MM.1S (cell line): ENCODE measurements at places on chromosomes 4 and X.

GRCh38 chrX:108000751-108001150 lies 18.6 kb upstream of the TEX13B start:
- DNase-seq: no peak

DNA sequence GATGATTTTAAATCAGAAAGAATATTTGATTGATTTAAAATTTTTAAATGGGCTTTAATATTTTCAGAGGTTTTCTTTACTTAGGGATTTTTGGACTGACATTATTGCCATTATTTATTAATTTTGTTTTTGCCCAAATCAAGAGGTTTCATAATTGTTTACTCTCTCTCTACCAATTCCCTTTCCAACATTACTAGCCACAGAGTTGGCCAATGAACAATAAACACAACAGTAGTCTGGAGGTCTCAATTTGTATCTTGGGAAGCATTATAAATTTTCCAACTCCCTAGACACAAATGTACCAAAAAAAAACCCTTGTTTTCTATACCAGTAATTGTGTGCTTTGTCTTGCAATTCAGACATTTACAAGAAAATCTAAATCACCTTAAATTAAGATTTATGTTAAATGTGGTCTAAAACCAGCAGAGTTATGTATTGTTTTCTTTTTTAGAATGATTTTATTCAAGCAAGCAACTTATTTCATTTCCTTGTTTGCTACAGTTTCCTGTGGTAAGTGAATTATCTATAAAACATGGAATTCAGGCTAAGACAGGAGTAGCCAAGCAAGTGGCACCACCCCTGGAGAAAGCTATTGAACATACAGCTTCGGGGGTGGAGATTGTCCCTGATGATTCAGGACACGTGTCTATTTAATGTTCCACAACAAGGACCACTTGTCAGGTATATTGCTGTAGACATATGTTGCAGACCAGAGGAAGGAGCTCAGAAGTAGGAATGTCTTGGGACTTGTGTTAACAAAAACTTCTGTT lies 622 bp downstream of the KLKB1 start:
- no peak for DNase-seq

- no peak for DNase-seq
Observed at GRCh38 chrX:77422891-77423648, 24.1 kb upstream of the FGF16 start.

DNA sequence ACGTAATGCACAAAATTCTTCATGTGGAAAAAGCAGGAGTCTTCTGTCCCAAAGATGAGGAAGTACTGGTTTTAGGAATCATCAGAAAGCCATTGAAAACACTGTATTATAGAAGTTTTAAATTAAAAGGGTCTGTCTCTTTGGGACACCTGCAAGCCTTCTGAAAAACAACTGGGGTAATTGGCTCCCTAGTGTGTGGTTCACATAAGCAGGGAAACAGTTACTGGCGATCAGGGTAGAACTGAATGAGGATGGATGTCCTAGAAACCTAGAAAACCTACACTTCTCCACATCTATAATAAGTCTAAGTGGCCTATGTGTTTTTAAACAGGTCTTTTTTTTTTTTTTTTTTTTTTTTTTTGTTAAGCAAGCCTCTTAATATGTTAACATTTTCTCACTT lies 945.5 kb upstream of the PCDH10 start:
- DNase-seq: no peak

- DNase-seq: no peak
Observed at GRCh38 chrX:97867266-97867665, 983.6 kb downstream of the RPA4 start.

DNA sequence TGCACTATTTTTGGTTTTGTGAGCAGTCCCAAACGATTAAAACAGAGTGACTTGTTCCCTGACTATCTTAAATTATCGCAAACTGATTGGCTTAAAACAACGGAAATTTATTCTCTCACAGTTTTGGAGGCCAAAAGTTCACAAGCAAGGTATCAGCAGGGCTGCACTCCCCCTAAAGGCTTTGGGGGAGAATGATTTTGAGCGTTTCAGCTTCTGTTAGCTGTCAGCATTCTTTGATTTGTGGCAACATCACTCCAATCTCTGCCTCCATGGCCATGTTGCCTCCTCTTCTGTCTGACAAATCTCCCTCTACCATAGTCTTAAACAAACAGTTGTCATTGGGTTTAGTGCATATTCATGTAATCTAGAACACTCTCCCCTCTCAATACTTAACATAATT lies 459.6 kb upstream of the ATOH1 start:
- DNase-seq: no peak

- DNase-seq: peak; percentile 86
Observed at GRCh38 chr4:179624768-179625181, 2182.5 kb upstream of the AGA start.

DNA sequence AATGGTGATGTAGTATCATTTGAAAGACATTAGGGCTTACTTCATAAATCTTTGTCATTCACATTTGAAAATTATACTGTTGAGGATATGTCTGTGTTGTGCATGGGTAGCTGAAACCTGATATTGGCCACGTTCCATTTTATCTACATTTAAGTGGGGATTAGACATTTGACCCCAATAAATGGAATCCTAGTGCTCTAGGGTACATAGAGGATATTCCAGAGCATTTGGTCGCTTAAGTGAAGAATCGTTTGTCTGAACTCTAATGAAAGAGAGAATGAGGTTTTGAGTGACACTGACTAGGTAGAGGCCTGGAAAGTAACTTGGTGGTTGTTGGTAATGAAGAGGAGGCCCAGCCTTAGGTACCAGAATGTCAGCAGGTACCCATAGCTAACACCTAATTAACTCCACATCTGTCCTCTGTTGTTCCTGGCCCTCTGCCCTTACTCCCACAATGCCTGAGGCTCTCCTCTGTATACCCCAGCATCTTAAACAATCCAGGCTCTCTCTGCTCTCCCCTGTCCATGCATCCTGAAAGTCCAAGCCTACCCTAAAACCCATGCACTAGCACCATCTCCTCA lies 299.5 kb upstream of the KLF3 start:
- DNase-seq: no peak

DNA sequence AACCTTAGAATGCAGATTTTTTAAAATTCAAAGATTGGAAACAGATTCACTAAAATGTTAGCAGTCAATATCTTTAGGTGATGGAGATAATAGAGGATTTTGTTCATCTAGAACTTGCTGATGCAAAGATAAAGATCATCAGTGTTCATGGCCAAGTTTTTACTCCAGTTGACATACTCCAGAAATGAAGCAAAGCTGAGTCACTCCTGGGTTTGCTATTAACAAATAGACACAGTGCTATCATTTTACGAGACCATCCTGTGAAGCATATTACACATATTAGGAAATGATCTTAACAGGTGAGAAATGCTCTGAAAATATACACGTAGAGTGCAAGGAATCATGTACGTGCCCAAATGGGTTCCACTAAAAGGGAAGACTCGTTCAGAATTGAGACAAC lies 170.6 kb upstream of the FAM9B start:
- no peak for DNase-seq

GRCh38 chrX:155028877-155029291 lies 2.2 kb downstream of the FUNDC2 start:
- no peak for DNase-seq

GRCh38 chrX:20263474-20263873 lies 3.2 kb downstream of the RPS6KA3 start:
- peak; percentile 61 for DNase-seq

- no peak for DNase-seq
Observed at GRCh38 chrX:15233416-15234015, 36.4 kb downstream of the ASB9 start.

GRCh38 chr4:8550691-8551090 lies 29.5 kb upstream of the GPR78 start:
- no peak for DNase-seq

GRCh38 chr4:30460818-30461217 lies 259.4 kb upstream of the PCDH7 start:
- DNase-seq: no peak

DNA sequence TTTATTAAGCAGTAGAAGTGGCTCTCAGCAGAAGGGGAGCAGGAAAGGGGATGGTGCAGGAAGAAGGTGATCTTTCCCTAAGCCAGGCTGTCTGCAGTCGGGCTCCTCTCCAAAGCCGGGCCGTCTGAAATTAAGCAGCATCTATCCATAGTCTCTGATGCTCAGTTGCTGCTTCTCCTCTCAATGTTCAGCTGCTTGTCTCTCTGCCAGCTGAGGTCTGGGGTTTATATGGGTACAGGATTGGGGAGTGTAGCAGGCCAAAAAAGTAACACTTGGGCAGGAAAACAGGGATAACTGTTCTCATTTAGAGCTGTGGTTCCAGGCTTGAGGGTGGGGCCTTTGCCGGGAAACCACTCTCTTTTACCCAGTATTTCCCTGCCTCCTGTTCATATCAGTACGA lies 39.2 kb upstream of the CCKAR start:
- no peak for DNase-seq

GRCh38 chr4:168273838-168274237 lies 44.7 kb downstream of the DDX60 start:
- DNase-seq: no peak

GRCh38 chrX:154727418-154727817 lies 23.5 kb downstream of the GAB3 start:
- DNase-seq: no peak

GRCh38 chr4:180560896-180561295 lies 1682.3 kb upstream of the TENM3 start:
- no peak for DNase-seq

GRCh38 chr4:101238706-101239105 lies 108.6 kb downstream of the PPP3CA start:
- DNase-seq: no peak

- no peak for DNase-seq
Observed at GRCh38 chr4:24053934-24054333, 164.1 kb upstream of the PPARGC1A start.

DNA sequence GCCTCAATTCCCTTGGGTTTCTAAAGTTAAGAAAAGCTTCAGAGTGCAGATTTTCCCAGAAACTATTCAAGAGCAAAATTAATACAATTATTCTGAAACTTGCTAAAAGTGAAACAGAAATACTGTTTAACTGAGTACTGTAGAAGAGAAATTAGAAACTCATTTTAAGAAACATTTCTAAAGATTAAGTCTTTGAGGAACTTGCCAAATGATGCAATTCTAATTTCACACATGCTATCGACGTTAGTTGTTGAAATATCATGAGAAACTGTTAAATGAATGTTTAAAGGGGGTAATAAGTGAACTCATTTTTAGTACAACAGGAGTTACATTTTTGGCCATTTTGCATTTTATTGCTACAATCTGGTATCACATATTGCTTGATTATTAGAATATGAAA lies 125.3 kb upstream of the MAOA start:
- no peak for DNase-seq

DNA sequence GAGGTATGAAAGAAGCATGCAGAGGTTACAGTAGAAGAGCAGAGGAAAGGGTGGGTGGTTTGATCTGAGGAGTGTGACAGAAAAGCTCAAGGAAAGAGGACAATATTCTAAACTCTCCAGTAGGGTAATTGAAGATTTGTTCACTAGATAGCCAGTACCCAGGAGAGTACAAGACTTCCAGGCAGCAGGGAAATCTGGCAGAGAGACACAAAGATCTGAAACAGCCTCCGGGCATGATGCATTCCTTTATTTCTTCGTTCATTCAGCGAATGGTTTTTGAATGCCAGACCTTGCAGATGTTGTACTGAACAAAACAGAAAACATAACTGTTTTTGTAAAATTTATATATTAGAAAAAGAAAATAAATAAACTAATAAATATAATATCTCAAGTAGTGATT lies 766.6 kb downstream of the FAT4 start:
- DNase-seq: no peak

DNA sequence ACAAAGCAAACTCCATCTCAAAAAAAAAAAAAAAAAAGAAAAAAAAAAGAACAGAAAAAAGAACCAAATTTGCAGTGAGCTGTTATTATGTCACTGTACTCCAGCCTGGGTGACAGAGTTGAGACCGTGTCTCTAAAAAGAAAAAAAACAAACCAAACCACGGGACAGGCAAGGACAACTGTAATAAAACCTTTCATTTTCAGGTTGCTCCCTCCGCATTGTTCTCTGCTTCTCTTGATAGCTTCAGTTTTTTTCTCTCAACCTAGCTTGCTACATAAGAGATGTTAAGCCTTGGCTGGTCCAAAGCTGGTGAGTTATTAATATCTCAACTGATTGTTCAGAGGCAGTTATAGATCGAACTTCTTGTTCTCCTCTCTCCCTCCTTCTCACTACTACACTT lies 23.1 kb upstream of the ELF2 start:
- peak; percentile 75 for DNase-seq

DNA sequence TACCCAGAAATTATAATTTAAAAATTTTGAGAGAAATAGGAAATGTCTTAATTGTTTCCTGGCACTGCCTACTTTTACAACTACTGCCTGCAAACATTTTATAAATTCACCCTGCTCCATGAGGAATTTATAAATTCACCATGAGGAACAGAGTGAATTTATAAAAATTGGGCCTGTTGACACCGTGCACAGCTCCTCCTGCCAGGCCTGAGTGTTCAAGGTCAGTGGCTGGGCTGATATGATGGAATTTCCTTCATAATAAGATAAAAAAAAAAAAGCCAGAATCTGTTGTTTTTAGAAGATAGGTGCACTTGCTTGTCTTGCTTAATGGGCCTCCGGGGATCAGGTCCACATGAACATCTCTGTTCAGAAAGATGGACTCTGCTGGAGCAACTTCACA lies 151.7 kb upstream of the RASGEF1B start:
- DNase-seq: no peak

GRCh38 chr4:87934157-87934704 lies 41.3 kb upstream of the SPP1 start:
- no peak for DNase-seq

DNA sequence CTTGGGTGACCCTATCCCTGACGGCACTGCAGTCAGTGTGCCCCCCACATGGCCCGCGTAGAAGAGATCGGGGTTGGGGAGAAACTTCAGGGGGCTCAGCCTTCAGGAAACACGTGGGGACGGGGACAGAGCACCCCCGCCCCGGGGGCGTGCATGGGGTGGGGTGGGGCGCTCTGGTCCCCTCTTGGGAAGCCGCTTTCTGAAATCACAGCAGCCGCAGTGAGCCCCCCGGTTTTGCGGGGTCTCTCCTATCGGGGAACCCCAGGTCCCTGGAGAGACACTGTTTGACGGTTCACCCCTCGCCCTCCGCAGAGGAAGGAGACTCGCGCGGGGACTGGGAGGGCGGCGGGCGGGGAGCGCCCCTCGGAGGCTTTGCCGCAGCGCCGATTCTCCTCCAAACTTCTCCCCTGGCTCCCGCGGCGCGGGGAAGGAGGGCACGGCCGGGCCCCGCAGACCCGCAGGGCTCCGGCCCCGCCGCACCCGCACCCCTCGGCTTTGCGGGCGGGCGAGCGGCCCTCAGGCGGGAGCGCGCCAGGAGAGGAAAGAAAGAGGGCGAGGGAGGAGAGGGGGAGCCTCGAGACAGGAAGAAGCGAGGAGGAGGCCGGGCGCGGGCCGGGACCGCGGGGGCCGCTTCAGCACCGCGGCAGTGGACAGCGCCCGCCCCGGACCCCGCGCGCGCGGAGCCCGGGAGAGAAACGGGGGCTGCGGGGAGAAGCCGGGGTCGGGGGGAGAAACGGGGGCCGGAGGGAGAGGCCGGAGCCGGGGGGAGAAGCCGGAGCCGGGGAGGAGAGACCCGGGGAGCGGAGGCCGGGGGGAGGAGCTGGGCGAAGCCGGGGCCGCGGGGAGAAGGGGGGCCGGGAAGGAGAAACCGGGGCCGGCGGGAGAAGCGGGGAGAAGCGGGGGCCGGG lies 612 bp downstream of the CPLX1 start:
- DNase-seq: no peak
